Amniotic epithelial cell (primary cell): ENCODE measurements at places on chromosomes 1 and 21.

- no peak for DNase-seq
Measured at GRCh38 chr1:48960320-48960719, 183.6 kb upstream of the BEND5 start.

DNA sequence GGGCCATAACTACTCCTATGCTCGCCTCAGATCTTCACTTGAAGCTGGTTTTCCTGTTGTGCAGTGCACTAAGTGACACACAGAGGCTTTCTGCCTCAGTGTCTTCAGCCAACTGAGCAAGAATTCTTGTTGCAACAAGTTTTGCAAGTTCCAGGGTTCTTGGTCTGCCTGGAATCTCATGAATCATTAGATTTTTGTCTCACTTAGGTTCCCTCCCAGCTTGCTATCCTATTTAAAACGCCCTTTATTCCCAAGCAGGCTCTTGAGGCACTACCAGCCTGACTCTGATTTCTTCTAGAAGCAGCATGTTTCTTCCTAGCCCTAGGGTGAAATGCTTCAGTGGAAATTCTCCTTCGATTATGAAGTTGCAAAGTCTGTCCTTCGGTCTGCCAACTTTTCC, 158.8 kb downstream of the C1orf21 start:
- DNase-seq = peak; percentile 86

GRCh38 chr21:39518055-39518846, 66.5 kb downstream of the SH3BGR start:
- DNase-seq = peak; percentile 41

- no peak for DNase-seq
Measured at GRCh38 chr1:217253985-217254384, 376.9 kb downstream of the GPATCH2 start.

DNA sequence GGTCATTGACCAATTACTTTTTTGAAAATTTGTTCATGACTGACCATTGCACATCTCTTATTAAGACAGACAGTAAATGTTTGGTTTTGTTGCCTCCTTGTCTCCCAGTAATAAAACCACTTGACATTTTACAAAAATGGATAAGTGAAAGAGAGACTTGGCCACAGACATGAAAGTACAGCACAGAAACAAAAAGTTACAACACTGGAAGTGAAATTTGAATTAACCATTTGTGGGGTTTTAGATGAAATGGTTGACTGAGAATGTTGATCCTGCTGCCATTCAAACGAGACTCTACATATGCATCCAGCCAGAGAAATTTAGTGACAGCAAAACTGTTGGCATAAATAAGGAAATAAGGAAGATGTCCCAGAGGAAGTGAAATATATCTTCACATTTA, 79.3 kb upstream of the B3GALT2 start:
- no peak for DNase-seq

GRCh38 chr21:37367703-37368540, 1.3 kb downstream of the DYRK1A start:
- no peak for DNase-seq

DNA sequence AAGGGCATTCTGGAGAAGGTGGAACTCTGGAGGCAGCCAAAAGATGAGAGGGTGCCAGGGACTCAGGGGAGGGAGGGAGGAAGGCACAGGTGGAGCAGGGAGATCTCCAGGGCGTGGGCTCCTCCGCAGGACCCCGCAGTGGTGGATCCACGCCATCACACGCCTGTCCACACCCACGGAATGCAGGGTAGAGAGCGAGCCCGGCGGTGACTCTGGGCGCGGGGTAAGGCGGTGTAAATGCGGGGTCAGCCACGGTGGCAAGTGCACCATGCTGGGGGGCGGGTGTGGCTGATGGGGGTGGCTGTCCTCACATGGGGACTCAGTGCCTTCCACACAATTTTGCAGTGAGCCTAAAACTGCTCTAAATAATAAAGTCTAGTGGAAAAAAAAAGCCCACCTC, 105.1 kb upstream of the TTC34 start:
- DNase-seq = no peak
